ENCODE measurements at places on chromosomes 1 and 21.

DNA sequence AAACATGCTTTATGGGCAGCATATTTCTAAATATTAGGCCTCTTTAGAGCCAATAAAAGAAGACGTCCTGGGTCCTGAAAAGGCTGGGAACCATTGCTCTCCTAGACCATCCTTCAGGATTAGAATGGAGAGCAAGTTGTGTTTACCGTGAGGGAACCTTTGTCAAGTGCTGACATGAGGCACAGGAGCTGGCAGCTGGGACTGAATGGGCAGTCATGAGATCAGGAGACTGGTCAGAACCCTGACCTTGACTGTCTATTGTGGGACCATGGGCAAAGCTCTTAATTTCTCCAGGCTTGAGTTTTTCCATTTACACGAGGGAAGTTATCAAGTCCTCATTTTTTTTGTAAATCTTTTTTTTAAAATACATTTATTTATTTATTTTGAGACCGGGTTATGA is 5.2 kb downstream of the PFKFB2 start:
- no peak for DNase-seq

GRCh38 chr1:8025671-8026144 is 401 bp downstream of the ERRFI1 start:
- DNase-seq: peak; percentile 41

- DNase-seq: no peak
These were observed 58.7 kb upstream of the KIAA1614 start for GRCh38 chr1:180854001-180854400.

DNA sequence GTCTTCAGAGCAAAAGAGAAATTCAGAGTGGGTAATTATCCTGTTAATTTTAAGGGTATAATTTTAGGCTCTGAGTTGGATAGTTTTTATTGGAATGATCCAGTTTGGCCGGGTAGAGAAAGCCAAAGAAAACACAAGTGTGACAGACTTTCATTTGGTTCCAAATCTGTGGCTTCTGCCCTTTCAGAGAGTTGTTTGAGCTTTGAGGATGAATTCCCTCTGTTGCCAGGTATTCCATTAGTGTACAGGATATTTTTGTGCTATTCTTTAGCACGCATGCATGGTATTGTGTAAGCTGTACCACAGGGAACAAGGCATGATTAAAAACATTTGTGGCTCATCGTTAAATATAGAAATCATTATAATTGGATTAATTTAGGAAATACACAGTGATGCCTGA is 384.4 kb downstream of the ADGRL2 start:
- DNase-seq: no peak

DNA sequence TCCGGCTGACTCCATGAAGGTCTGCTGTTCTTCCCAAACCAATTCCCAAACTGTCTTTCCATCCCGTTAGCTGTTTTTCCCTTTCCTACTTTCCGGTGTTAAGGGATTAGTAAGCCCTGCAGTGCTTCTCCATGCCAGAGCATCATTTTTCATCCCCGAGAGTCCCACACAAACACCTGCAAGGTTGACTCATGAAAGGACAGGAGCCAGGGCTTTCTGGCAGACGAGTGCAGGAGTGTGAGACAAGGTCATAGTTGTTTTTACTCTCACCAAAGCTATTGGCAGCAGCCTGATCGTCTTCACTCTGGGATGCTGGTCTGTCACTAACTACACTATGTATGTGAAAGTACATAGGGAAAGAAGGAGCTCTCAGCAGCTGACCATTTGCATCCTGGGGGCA is 10.2 kb upstream of the BECN2 start:
- no peak for DNase-seq

DNA sequence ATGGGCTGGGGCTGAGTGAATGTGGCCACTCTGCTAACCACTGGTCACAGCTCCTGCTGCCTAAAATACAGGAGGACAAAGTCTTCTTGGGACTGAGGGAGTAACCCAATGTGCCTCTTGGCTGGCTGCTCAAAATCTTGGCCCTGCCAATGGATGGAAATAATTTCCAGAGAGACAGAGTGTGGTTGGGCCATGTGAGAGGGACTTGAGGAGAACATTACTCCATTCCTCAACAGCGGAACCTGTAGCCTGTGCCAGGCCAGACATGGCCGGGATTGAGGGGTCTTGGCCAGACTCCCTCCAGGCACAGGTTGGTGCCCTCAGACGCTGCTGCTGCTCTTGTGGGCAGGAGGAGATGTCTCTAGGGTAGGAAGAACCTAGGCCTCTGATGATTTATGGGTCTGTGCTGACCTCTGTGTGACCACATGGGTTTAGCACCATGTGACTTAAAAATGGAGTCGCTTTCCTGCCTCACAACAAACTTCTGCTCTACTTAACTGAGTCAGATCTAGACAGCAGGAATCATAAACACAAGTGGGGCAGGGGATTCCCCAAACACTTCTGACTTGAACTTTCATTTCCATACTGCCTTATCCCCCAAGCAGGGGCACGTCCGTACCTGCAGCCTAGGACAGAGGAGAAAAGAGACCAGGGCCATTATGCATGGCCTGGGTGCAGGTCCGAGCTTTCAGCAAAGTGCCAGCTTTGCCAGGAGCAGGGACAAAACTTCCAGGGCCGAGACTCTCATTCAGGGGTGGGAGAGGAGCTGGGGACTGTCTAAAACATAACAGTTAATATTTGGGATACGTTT is 79.2 kb downstream of the CD34 start:
- DNase-seq: no peak

- no peak for DNase-seq
These were observed 16.3 kb downstream of the CYP4B1 start for GRCh38 chr1:46815133-46815532.

GRCh38 chr1:181179987-181180365 is 91.5 kb downstream of the IER5 start:
- DNase-seq: peak; percentile 68

GRCh38 chr1:56502700-56503245 is 76.6 kb downstream of the PLPP3 start:
- DNase-seq: no peak
